ENCODE measurements at places on chromosomes 4 and X.

DNA sequence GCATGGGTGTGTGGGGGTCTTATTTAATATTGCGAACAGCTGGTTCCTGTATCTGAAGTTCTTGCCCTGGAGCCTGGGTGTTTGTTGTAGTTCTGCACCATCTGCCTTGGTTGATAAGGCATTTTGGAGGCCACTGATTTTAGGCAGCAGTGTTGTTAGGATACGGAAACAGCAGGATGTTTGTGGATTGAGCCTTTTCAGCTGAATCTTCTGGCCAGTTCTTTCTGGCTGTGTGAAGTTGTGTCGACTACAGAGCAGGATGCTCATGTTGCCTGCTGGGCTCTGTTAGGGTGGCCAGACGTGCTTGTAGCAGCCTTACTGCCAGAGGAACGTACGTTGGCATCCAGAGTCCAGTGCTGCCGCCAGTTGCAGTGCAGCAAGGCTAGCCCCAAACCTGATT is 134.2 kb downstream of the PTTG2 start:
- no peak for DNase-seq

DNA sequence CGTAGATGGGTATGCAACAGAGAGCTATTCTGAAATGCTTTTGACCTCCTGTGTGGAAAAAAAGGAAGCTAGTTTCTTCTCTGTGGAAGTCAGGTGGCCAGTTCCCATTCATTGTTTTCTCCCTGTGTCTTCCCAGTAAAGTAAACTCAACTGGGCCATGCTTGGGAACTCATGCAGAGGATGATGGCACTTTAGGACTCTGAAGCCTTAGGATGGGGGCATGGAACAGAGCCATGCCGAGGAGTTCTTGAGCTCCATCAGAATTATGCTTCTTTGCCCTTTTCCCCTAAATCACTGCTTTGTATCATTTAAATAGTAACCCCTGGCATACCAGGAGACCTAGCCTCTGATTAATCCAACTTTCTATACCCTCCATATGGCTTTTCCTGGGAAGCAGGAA is 3.2 kb downstream of the TMEM164 start:
- no peak for DNase-seq

DNA sequence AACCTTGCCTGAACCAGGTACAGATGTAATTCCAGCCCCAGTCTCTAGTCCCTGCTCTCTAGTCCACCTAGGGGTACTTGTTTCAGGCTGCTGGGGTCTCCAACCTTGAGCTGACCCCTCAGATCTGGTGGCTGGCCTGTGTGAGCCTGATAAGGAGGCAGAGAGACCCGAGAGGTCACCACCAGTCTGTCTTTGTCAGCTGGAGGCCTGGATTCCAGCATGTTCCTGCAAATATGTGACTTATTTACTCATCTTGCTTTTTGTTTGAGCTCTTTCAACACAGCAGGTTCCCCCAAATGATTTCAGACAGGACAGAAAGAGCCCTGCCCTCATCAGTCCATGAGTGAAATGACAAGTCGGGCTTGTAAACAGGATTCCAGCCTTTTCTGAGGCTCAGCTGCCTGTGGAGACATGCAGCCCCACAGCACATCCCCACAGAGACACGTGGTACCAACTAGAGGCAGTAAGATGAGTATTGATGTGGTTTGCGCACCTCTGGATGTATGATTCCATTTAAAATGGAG is 37.5 kb upstream of the STK26 start:
- no peak for DNase-seq

- no peak for DNase-seq
These were observed 33.7 kb upstream of the RP2 start for GRCh38 chrX:46803140-46803539.

DNA sequence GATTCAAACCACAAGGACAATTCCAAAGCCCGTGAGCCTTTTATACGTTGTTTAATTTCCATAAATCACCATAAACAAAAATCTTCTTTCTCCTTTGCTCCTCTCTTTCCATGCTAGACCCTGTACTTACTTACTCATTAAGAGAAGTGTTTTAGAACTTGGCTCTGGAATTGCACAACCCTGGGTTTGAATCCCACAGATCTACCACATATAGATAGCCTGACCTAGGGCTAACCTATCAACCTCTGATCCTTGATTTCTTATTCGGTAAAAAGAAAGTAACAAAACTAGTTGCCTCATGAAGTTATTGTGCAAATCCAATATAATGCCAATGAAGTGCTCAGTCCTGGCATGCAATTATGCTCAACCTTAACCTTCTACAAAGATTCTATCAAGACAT is 68.8 kb downstream of the ZAR1 start:
- DNase-seq: no peak

DNA sequence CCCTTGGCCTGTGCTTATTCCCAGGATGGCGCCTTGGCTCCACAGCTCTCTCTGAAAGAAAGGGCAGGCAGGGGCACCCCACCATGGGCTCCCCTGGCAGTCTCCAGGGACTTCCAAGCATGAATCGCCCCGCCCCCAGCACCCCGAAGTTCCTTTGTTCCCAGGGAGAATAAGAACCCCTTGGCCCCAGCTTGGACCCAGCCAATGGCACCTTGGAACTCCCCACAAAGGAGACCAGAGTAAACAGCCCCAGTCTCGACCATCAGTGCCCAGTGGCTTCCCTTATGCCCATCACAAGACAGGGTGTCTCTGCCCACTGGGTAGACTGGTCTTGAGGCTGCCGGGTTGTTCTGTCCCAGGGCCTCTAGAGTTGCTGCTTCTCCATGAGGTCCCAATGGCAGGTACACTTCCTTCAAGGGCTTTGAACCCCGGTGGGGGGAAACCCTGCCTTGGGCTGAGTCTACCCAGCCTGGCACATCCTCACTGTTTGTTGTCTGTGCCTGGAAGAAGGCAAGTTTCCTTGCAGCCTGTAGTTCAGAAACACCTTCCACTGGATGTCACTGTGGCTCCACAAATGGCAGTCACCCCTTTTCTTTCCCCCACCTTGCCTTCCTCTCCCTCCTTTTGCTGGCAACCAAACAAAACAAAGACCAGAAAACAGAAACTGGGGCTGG is 30.8 kb downstream of the NBDY start:
- no peak for DNase-seq

- DNase-seq: peak; percentile 86
These were observed 6.6 kb downstream of the PF4V1 start for GRCh38 chr4:73859614-73860088.

- peak; percentile 5 for DNase-seq
These were observed 97.5 kb upstream of the ZNF518B start for GRCh38 chr4:10554694-10555093.

DNA sequence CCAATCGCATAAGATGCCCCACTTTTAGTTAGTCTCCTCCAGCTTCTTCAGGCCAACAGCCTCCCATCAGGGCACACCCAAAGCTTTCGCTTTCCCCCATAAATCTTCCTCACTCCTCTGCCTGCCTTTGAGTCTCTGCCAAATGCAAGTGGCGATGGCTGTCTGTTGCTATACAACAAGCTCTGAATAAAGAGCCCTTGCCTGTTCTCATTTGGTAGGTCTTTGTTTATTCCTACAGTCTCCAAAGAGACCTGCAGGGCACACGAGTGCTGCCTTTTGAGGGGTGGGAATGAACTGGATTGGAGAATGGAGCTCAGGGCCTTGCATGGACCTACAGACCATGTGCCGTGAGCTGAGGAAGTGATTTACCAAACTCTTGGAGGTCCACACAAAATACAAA is 52.2 kb upstream of the SOD3 start:
- DNase-seq: no peak

DNA sequence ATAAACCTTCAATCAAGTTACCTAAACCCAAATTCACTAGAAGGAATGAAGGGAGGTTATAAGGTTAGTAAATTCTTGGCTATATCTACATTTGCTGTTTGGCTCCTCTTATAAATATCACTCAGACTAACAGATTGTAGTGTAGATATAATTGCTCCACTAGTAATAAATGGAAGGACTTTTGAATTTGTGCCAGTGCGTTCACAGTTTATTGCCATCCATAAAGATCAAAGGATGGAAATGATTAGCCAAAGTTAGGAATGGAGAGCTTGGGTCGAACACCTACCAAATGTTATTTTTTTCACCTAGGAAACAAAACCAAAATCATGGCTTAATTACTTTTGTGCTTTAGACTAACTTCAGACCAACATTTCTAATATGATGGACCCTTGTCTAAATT is 9.2 kb downstream of the DTHD1 start:
- no peak for DNase-seq

DNA sequence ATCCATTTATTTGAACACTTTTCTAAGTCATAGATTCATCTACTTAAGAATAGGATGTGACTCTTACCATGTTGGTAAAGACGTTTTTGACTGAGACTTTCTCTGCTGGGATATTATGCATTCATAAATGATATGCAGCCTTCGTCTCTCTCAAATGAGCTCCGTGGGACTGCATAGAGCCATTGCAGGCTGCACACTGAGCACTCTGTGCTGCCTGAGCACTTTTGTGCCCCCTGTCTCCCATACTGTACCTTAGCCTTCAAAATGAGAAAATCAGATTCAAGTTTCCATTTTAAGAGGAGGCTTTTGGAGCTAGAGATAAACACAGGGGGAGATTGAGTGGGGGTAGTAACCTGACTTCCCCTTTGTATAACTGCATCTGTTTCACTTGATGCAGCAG is 433.6 kb downstream of the ZIC3 start:
- DNase-seq: no peak

GRCh38 chr4:77193511-77194102 is 36.6 kb downstream of the CCNG2 start:
- no peak for DNase-seq

GRCh38 chrX:123424546-123424945 is 240.5 kb downstream of the GRIA3 start:
- no peak for DNase-seq

DNA sequence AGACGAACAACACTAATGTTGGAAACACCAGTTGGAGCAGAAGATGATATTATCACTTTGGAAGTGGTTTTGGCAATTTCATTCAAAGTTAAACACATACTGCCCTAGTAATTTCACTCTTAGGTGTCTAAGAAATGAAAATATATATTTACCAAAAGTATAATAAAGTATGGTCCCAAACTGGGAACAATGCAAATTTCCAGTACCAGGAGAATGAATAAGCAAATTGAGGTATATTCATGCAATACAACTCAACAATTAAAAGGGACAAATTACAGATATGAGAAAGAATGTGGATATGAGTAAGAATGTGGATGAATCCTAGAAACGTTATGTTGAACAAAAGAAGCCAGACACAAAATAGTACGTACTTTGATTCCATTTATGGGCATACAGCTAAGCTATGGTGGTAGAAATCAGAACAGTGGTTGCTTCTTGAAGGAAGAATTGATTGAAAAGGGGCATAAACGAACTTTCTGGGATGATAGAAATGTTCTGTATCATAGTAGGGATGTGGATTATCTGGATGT is 10.0 kb downstream of the ELMOD2 start:
- no peak for DNase-seq

DNA sequence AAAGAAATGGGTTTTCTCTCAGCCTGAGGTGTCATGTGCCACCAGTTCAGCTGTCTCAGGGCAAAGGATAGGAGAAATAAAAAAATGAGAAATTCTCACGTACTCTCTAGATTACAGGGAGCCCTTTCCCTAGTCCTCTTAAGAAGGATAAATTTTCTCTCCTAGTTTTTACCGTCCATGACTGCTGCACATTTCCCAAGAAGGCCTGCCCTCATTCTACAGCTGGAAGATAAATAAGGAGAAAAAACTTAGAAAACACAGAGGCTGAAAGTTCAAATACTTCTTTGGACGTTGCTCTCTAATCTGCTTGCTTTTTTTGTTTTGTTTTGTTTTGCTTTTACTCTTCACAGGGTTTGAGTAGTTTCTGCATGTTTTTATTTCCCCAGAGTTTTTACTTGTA is 211.9 kb downstream of the DCAF12L2 start:
- no peak for DNase-seq

DNA sequence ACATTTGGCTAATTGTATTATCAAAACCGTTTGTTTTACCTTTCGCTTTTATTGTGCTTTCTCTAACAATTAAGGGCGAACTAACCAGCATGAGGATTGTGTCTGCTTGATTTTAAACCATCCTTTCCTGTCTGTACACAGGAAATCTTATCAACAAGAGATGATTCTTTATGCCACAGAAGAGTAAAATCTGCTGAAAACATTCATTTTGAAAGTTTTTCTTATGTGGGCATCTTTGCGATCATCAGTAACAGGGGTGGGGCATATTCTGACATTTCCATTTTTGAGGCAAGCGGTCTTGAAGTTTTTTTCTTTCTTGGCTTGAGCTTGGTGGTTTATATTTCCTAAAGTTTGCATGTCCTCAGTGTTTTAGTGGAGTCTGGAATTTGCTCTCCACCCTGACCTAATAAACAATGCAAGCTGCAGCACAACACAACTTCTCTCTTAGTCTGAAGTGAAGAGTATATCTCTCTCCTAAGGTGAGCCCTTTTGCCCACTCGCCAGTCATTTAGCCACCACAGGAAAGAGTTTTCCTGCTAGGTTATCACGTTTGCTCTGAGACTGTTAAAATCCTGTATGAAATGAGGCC is 26.6 kb downstream of the NFKB1 start:
- no peak for DNase-seq

DNA sequence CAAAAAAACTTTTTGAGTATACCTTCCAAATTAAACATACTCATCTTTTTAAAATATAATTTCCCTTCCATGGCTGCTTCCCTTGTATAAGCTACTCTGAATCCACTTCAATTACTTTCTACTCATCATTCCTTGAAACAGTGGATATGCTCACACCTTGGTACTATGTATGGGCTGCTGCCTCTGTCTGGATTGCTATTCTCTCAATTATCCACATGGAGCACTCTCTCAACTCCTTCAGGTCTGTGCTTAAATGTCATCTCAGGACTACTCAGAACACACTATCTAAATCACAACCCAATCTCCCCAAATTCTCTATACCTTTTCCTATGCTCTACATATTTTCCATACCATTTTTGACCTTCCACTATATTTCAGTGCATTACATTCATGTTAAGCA is 898.9 kb upstream of the EPHA5 start:
- DNase-seq: no peak

GRCh38 chr4:145644699-145645098 is 25.5 kb downstream of the MMAA start:
- no peak for DNase-seq

DNA sequence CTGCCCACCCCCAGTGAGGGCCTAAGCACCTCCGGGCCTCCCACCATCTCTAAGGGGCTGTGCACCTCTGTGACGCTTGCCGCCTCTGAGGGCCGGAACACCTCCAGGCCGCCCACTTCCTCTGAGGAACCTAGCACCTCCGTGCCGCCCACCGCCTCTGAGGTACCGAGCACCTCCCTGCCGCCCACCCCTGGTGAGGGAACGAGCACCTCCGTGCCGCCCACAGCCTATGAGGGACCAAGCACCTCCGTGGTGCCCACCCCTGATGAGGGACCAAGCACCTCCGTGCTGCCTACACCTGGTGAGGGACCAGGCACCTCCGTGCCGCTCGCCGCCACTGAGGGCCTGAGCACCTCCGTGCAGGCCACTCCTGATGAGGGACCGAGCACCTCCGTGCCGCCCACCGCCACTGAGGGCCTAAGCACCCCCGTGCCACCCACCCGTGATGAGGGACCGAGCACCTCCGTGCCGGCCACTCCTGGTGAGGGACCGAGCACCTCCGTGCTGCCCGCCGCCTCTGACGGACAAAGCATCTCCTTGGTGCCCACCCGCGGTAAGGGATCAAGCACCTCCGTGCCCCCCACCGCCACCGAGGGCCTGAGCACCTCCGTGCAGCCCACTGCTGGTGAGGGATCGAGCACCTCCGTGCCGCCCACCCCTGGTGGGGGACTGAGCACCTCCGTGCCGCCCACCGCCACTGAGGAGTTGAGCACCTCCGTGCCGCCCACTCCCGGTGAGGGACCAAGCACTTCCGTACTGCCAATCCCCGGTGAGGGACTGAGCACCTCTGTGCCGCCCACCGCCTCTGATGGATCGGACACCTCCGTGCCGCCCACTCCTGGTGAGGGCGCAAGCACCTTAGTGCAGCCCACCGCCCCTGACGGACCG is 977 bp downstream of the MAGEE1 start:
- DNase-seq: no peak
